Astrocyte (in vitro differentiated cells and primary cell): ENCODE measurements at places on chromosomes 7 and 10. TPM values are rescaled to one million over a fixed set of nuclear protein-coding genes. Genes with fewer than 3 reads are reported as not detected.

Gene OR2A5
- total RNA-seq, result not detected in 2 replicates

GRCh38 chr7:155953781-155954549 is 141.7 kb upstream of the SHH start:
- no peak for DNase-seq

Gene CARD11
- 6.6 and 9.5 TPM in 2 replicates for total RNA-seq

Gene CALN1
- total RNA-seq, result not detected in 2 replicates
